Activated CD8-positive, alpha-beta memory T cell treated with anti-CD3 and anti-CD28 coated beads for 1 hour (primary cell): ENCODE measurements at places on chromosomes 12 and 14.
A peak's percentile ranks its signal among the peaks of the same experiment; 100 is the strongest.

DNA sequence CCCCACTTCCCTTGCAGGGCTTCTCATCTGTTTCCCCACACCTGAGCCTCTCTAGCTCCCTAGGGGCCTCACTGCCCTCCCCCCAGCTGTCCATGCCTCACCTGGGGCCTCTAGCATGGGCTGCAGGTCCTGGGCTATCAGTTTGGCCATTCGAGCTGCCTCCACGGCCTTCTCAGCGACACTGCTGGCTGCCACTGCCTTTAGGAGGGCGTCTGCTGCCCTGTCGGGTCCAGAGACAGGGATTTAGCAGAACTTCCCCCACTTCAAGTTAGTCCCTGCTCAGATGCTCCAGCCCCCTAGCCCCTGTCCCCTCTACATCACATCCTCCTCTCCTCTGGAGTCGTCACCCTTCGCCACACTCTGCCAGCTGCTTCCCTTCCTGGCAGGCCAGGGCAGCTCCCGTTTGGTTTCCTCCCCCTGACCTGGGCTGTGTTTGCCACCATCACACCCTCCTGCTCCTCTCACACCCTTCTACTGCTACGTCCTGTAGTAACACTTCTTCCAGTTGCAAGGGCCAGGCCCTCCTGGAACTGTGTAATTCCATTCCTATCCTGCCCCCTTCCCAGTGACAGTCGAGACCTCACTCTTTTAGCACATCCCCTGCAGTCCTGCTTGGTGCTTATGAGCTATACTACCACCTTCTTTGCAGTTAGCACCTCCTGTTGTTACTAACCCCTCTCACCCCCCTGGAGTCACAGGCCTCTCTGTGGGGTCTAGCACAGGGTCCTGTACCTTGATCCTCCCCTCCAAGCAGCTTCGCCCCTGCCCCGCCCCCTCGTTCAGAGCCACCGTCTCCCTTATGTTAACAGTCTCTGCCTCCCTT, 4.3 kb upstream of the AP1G2 start:
- no peak for DNase-seq

DNA sequence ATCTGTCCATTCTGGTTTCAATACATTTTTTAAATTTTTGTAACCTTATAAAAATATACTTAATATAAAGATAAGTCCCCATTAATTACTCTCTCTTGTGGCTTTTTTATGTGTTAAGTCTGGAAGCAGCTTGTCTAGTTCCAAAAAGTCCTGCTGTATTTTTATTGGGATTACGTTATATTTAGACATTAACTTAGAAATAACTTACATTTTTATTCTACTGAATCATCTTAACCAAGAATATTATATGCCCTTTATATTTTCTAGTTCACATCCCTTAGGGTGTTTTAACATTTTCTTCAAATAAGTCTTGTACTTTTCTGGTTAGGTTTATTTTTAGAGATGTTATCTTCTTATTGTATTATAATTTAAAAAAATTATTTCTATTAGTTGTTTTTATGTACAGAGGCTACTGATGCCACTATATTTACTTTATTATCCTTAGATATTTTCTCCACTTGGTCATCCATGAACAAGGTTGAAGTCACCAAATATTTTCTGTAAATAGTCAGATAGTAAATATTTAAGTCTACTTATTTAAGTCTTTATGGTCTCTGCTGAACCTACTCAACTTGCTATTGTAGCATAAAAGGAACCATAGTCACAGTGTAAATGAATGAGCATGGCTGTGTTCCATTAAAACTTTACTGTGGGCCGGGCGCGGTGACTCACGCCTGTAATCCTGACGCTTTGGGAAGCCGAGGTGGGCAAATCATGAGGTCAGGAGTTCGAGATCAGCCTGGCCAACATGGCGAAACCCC, 132.4 kb upstream of the NEDD1 start:
- DNase-seq = no peak

- no peak for DNase-seq
These were observed 11.2 kb downstream of the LGMN start for GRCh38 chr14:92737206-92737605.

DNA sequence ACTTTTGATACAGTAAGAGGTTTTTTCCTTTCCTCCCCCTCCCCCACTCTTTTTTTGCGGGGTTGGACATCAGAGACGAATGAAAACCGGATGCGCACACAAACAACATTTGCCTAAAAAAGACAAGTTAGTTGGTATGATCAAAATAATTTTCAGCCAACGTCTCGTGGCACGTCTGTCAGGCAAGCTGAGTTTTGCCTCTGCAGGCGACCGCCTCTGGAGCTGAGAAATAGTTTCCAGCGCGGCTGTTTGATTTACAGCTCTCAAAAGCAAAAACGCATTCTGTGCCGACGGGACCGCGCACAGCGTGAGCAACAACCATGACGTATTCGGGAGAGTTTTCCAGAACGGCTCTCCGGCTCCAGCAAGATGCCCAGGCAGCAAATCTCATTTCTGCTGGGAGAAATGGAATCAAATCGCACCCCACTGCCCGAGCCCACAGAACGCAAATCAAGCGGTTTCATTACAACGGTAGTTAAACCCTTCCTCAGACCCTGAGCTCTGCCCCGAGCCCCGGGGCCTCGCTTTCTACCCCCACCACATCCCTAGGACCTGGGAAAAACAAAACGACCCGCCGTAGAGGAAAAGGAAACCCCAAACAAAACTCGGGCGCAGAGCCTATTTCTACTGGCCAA, 14.2 kb upstream of the CALM1 start:
- DNase-seq = peak; percentile 55

DNA sequence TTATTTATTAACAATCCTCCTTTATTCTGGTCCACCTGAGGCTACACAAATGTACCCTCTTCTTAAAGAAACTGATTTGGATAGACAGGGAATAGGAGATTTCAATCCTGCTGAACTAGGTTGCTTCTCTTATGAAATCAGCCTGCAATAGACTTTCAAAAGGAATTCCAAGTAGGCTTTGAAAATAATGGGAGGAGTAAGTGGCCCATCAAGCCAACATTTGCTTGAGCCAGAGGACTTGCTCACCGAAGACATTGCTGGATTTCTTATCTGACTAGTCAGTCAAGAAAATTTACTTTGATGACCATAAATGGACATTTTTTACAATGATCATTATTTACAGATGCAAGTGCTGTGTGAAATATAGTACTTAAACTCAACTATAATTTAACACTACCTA, 82.8 kb upstream of the RASSF8 start:
- DNase-seq = no peak

- no peak for DNase-seq
These were observed 95.3 kb upstream of the SLC35F4 start for GRCh38 chr14:57960946-57961785.

DNA sequence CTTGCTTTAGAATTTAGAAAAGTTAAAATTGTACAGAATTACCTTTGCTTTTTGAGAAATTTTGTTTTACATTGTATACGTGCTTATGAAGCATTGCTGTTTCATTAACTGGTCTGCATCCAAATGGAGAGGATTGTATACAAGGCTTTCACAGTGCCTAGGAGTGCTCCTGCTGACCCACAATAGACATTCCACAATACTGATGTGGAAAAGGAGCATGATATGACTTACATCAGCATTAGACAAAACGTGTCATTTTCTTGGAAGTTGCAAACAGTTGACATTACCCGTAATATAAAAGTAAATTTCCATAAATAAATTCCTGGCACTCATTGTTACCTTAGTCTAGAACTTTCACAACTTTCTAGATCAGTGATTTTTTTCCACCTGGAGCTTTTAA, 1.9 kb downstream of the PRKD1 start:
- no peak for DNase-seq

DNA sequence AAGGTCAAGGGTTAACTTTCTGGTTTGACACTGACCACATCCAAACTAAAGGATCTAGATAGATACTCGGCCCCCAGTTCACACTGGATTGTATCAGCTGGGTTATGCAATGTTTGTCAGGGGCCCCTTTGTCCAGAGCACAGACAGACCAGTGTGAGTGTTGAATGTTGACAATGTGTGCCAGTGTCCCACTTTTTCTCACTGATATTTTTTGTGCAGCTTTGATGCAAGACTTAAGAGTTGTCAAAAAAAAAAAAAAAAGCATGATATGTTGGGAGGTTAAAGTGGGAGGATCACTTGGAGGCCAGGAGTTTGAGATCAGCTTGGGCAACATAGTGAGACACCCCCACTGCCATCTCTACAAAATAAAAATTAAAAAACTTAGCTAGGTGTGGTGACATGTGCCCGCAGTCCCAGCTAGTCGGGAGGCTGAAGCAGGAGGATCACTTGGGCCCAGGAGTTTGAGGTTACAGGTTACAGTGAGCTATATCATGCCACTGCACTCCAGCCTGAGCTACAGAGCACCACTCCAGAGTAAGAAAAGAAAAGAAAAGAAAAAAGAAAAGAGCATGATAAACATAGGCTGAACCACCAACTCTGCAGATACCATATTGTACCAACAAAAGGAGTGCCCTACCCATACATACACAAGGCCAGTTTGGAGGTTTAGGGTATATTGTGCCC, 97.5 kb downstream of the LGR5 start:
- DNase-seq = no peak

- DNase-seq = no peak
These were observed 38.5 kb downstream of the DRAM1 start for GRCh38 chr12:101915841-101916240.

DNA sequence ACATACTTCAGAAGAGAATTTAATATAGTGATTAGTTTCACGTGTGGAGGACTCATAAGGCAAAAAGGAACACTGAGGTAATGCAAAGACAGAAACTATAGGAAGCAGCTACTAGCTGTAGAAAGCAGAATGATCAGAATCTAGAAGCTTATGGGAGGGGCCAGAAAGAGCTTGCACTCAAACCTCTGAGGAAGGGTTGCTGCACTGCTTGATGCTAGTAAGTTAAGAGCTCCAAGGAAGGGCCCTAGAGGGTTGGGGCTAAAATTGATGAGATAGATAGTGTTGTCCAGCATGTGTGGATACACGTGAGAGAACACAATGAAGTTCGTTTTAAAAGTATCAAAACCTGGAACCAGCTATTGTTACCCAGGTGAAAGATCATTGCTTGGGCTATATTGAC, 311.1 kb downstream of the SLC6A15 start:
- DNase-seq = no peak

DNA sequence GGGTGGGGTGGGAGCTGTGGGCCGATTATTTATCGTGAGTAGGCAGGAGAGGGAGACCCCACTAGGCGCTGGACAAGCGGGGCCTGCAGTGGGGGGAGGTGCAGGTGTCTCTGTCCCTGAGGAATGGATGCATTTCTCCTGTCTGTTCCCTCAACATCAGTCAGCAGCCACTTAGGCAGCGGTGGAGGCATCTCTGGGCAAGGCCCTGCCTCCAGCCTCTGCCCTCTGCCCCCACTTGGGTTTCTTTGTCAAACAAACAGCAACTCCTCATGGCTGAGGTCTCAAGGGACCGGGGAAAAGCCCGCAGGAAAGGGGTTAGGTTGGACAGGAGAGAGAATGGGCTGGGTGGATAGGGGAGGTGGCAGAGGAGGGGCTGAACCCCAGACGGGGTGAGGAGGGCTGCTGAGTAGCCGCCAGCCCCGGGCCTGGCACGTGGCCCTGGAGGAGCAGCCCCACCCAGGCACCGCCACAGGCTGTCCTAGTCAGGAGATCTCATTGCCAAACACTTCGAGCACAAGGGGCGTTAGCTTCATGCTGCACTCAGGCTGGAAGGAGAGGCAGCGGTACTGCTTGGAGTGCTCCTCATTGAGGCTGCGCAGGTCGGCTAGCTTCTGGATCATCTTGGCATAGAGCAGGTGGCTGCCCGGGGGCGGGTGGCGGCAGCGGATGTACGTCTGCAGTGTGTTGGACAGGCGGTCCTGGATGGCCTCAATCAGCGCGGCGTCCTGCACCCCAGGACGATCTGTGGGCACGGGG, 24.7 kb upstream of the HDAC7 start:
- DNase-seq = no peak

- no peak for DNase-seq
These were observed 129.3 kb downstream of the ACSS3 start for GRCh38 chr12:81207173-81207572.

DNA sequence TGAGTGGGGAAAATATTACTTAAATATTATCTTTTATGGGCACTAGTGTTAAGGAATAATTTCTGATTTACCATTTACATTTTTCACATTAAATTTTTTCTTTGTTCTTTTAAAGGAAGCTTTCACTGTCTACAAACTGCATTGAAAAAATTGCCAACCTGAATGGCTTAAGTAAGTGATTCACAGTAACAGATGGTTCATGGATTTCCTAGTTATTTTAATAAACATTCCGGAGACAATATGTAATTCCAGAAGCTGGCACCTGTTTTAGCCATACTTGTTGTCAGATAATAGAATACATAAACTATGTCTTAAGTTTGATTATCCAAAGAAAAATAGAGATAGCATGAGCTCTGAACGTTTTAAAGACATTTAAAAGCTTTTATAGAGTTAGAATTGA, 17.1 kb downstream of the DNAL1 start:
- DNase-seq = no peak

GRCh38 chr14:99718811-99719192, 34.7 kb downstream of the CYP46A1 start:
- no peak for DNase-seq

DNA sequence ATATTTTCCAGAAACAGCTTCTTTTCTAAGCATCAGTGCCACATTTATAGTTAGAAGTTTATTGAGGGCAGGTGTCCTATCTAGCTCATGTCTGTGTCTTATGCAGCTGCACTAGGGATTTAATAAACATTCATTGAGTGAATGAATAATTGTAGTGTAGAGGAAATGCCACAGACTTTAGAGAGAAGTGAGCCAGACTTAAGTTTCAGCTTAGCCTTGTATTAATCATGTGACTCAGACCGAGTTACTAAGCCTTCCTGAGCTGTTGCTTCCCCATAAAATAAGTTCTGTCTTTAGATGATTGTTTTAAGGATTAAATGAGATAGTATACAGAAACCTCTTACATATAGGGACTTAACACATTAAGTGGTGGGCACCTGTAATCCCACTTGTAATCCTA, 236.1 kb upstream of the DDHD1 start:
- no peak for DNase-seq

- DNase-seq = no peak
These were observed 88.6 kb downstream of the MAP1LC3B2 start for GRCh38 chr12:116647813-116648212.

DNA sequence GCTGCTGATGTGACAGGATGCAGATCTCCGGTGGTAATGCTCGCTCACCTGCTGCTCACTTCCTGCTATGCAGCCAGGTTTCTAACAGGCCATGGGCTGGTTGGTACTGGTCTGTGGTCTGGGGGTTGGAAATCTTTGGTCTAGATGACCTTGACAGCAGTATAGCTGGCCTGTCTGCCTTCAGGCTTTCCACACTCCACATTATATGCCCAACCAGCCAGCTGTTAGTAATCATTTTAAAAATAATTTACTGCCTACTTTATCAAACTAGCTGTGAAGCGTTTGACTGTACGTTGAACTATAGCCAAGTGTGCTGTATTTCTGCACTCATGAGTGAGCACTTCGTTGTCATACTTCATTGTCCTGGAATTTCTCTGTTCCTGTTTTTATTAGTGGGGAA, 424.0 kb upstream of the GARIN6 start:
- DNase-seq = no peak

DNA sequence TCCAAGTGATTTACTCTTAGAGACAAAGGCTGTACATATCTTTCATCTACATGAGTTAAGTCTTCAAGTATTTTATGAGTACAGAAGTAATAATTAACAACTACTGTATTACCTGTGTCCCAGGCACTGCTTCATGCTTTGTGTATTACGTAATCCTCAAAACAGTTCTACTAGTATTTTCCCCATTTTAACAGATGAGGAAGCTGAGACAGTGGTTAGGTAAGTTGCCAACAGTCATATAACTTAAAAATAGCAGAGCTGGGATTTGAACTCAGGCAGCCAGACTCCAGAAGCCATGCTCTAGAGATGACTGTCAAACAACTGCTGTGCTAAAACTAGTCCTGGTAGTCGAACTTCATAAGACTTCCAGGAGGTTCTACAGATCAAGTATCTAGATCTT, 10.7 kb downstream of the TRMT5 start:
- DNase-seq = no peak

- no peak for DNase-seq
These were observed 23.0 kb upstream of the TC2N start for GRCh38 chr14:91890291-91890749.
